HS-5 (cell line): ENCODE measurements at places on chromosomes 2 and 18.

- DNase-seq, result no peak
These were observed 30.7 kb upstream of the MLPH start for GRCh38 chr2:237456200-237456843.

DNA sequence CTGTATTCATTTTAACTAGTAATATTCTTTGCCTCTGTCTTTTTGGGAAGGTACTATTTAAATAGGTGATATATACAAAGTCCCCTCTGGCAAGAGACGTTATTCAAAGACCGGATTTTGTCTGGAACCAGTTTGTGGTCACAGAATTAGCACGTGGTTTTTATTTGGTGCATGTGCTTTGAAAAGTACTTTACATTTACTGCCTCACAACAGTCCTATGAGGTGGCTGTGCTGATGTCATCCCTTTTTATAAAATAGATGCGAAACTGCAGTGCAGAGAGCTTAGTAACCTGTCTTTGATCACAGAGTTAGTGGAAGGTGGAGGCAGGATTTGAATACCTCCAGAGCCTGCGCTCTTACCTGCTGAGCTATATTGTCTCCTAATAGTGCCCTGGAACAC, 4.0 kb downstream of the LPIN1 start:
- no peak for DNase-seq

- no peak for DNase-seq
These were observed 132.6 kb downstream of the NFATC1 start for GRCh38 chr18:79528316-79528695.

GRCh38 chr2:192267484-192267883, 72.8 kb upstream of the TMEFF2 start:
- DNase-seq, result peak; percentile 86

GRCh38 chr2:224734949-224735348, 18.8 kb upstream of the CCDC195 start:
- DNase-seq, result no peak

DNA sequence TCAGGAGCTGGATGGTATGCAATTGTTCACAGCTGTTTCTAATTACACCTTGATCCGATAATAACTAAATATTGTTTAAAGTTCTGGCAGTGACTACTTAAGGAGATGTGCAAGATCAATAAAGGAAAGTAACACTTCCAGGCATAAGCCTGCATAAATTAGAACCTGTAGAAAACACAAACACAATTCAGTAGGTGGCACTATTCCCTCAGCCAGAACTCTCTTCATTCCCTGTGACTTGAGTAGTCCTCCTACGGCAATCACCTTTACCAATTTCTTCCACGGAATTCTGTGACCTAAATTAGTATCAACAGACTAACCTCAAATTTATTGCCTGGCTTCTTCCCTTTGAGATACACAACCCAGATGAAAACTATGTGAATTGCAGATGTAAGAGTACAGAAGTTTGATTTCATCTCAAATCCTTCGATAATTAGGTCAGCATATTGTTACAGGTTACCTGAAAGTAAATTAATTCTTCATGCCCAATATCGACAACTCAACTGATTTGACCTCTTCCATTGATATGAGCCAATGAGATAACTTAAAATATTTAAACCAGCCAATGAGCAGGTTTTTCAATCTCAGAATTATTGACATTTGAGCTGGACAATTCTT, 137.8 kb downstream of the PID1 start:
- no peak for DNase-seq

- DNase-seq, result no peak
These were observed 171.1 kb downstream of the ZEB2 start for GRCh38 chr2:144348846-144349245.

GRCh38 chr2:33605056-33605455, 6.0 kb upstream of the FAM98A start:
- DNase-seq, result no peak

GRCh38 chr2:201228912-201229290, 31.4 kb upstream of the CASP8 start:
- no peak for DNase-seq
